Placental pericyte (primary cell): ENCODE measurements at places on chromosomes 1 and 21. TPM values are rescaled to one million over a fixed set of nuclear protein-coding genes. Genes with fewer than 3 reads are reported as not detected.

FBXO2 gene
- total RNA-seq, result 1.4 and 2.4 TPM in 2 replicates

AKR7A3 gene
- 0.29 and 0.66 TPM in 2 replicates for total RNA-seq

RCC1 gene
- 21.9 and 40.5 TPM in 2 replicates for total RNA-seq

TP53BP2 gene
- total RNA-seq, result 36.4 and 58.6 TPM in 2 replicates
